ENCODE measurements at places on chromosomes 2 and 18.
A peak's percentile ranks its signal among the peaks of the same experiment; 100 is the strongest.

DNA sequence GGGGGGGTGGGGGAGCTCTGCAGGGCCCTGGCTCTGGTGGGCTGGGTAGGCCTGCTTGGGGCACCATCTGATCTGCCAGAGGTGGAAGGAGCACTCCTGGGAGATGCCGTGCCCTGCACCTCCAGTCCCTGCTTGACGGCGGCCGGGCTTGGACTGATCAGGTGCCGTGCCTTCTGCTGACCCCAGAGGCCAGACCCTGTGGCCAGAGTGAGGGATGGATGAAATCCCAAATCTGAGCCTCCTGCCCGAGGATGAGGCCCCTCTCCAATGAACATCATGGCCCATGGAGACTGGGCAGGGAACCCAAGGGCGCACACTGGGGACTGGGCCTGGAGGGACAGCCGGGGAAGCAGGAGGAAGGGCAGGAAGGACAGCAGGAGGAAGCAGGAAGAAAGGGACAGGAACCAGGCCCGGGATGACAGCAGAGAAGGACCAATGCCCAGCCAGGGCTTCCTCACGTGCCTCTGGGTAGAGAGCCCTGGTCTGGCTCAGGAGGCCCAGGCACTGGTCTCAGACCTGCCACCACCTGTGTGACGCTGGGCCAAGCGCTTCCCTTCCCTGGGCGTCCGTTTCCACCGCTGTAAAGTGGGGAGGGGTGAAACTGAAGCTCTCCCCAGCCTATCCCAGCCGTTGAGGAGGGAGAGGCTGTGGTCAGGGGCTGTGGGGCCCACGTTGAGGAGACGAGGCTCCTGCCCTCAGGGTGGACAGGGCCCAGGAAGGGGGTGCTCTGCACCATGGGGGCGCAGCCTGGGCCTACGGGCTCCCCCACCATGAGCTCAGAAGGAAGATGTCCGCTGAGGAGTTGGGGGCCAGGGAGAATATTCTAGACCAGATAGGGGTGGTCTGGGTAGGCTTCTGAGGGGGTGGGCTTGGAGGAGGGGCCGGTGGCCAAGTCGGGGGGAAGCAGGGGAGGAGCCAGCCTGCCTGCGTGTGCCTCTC, 1.0 kb upstream of the GPR35 start:
- no peak for DNase-seq

- DNase-seq: no peak
Measured at GRCh38 chr18:21314724-21315123, 72.7 kb downstream of the GREB1L start.

DNA sequence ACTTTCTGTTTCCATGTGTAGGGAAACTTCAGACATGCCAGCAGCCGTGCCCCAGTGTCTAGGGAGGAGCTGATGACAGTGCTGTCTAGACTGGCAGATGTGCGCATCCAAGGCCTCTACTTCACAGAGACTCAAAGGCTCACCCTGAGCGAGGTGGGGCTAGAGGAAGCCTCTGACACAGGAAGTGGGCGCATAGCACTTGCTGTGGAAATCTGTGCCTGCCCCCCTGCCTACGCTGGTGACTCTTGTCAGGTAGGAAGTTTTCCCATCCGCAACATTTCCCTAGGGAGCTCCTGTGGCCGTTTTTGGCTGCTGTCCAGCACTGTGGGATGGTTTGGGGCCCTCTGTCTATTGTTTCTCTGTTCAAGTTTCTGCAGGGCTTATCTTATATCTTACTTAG, 143.1 kb upstream of the TTC39C start:
- peak; percentile 10 for DNase-seq

DNA sequence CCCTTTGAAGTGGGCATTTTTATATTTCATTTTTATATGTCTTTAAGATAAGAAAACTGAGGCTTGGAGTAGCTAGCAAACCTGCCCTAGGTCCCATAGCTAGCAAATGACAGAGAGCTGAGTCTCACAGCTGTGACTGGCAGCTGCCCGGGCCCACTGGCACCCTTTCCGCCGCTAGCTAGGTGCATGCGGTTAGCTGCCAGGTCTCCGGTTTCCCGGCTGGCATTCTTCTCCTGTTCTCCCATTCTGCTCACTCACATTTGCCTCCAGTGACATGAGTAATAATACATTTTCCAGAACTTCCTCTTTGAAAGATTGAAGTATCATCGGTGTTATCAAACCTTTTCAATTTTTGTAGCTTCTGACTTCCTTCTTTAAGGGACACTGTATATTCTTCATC, 38.7 kb downstream of the MTCL1 start:
- DNase-seq: no peak

GRCh38 chr2:96136129-96136720, 2.1 kb downstream of the ASTL start:
- DNase-seq: no peak

GRCh38 chr2:222362336-222362735, 62.0 kb upstream of the SGPP2 start:
- DNase-seq: no peak

- DNase-seq: no peak
Measured at GRCh38 chr2:208713066-208713745, 306.6 kb downstream of the PTH2R start.

GRCh38 chr2:181677912-181678586, 2.3 kb downstream of the NEUROD1 start:
- DNase-seq: no peak

DNA sequence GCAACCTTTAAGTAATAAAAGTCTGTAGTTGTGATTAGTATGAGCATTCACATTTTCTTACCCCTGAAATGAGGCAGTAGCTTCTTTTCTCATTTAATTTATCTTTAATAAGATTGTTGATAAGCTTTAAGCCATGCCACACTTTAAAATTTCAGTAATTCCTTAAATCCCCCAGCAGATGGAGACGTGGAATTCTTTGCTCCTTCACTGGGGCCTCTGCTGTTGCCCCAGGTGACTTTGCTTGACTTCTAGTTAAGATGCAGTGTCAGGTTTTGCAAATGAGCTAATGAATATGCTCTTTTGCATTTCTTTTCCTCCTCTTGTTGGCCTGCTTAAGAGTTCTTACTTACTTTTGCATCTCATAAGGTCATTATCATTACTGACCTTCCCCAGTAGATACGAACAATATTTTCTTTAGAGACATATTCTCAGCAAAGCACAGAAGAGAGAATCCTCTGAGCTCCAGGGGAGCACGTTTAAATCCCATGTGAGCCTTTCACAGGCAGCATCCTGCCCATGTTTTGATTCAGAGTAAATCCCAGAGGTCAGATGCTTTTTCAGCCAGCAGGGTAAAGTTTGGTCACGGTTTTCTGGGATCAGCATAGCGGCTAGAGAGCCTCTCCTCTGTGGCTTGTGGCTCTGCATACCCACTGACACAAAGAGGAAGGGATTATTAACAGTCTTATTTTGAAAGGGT, 222.9 kb downstream of the PTPRM start:
- DNase-seq: peak; percentile 62

DNA sequence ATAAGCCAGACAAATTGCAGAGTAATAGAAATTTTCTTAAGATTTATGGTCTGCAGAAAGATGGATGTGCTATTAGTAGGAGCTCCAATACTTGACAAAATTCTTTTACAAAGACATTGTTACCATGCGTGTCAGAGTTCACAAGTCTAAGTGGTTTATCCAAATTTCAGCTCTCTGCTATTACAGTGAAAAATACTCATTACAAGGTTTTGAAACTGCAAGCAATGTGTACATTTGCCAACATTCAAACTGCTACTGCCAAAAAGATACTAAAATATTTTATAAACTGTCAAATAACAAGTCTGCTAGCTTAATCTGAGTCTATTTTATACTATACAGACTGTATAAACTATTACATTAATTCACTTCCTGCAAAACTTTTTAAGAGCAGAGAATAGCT, 1341.5 kb upstream of the ACVR2A start:
- DNase-seq: no peak

DNA sequence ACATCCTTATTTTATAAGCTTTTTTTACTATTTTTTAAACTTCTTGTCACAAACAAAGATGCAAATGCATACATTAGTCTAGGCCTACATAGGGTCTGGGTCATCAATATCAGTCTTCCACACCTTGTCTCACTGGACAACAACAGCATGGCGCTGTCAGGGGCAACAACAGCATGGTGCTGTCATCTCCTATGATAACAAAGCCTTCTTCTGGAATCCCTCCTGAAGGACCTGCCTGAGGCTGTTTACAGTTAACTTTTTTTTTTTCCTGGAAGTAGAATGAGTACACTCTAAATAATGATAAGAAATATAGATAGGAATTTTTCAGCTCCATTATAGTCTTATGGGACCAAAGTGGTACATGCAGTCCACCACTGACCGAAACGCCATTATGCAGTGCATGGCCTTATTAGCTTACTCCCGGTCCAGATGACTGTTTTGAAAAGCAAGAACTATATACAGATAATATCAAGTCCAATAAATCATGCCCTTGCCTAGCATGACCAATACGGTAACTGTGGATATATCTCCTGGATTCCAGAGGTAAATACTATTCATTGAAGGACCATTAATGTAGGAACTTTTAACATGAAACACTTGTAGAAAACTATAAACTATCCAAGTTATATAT, 38.4 kb downstream of the TCF4 start:
- no peak for DNase-seq

Measured in NCI-H526 (cell line).